ENCODE measurements at places on chromosomes 12 and 14.

DNA sequence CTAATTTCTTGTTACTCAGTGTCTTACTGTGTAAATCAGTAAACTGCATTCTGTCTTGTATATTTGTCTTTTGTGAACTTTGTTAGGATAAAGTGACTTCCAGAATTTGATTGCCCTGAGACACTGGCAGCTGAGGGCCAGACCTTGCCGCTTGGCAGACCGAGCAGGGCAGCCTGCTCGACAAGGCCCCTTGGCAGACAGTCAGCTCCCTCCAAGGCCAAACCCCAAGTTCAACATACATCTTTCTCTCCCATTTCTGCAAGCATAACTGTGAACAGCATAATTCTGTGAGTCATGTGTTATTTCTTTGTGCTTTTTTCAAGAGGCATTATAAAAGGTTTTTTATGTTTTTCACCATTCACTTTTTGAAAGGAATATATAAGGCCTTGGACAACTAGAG is 39.2 kb upstream of the BMAL2 start:
- no peaks in the 10 kb centered on the region for H3K27me3 ChIP-seq
- no peaks in the 10 kb centered on the region for H3K36me3 ChIP-seq
- no peak overlapping the region for H3K4me3 ChIP-seq
- H3K4me1 ChIP-seq: peaks cover 12% of the 10 kb centered on the region

- H3K27ac ChIP-seq: no peak overlapping the region
- H3K4me1 ChIP-seq: no peaks in the 10 kb centered on the region
- no peak for DNase-seq
- no peaks in the 10 kb centered on the region for H3K36me3 ChIP-seq
- no peak overlapping the region for H3K4me3 ChIP-seq
Measured at GRCh38 chr12:52601671-52602070, 408 bp upstream of the KRT72 start.

GRCh38 chr12:27900920-27901879 is 71.3 kb downstream of the PTHLH start:
- H3K4me3 ChIP-seq: no peak overlapping the region
- no peaks in the 10 kb centered on the region for H3K36me3 ChIP-seq
- no peak for DNase-seq

DNA sequence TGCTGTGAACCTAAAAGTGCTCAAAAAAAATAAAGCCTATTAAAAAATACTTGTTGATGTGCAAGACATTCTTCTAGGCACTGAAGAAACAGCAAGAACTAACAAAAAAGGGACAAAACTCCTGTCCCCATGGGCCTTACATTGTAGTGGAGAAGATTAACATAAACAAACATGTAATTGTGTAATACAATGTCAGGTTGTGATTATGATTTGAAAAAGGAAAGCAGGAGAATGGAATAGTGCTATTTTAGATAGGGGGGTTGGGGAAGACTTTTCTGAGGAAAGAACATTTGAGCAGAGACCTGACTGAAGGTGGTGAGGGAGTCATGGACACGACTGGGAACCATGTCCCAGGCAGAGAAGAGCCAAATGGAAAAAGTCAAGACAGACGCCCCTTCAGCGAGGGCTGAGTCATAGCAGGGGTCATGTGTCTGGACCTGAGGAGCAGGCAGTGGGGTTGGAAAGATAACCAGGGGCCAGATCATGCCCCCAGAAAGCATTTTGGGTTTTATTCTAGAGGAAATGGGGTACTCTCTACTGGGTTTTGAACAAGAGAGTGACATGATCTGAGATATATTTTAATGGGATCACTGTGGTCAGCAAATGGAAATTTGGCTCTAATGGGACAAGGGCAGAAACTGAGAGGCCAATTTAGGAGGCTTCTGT is 19.4 kb upstream of the IFNG start:
- no peak for DNase-seq
- no peak overlapping the region for H3K4me3 ChIP-seq
- no peaks in the 10 kb centered on the region for H3K4me1 ChIP-seq
- H3K36me3 ChIP-seq: no peaks in the 10 kb centered on the region

- H3K4me1 ChIP-seq: no peaks in the 10 kb centered on the region
- H3K36me3 ChIP-seq: no peaks in the 10 kb centered on the region
- no peak overlapping the region for H3K4me3 ChIP-seq
- peaks cover 5% of the 10 kb centered on the region for H3K27me3 ChIP-seq
Measured at GRCh38 chr12:5794156-5794555, 150.9 kb downstream of the ANO2 start.

DNA sequence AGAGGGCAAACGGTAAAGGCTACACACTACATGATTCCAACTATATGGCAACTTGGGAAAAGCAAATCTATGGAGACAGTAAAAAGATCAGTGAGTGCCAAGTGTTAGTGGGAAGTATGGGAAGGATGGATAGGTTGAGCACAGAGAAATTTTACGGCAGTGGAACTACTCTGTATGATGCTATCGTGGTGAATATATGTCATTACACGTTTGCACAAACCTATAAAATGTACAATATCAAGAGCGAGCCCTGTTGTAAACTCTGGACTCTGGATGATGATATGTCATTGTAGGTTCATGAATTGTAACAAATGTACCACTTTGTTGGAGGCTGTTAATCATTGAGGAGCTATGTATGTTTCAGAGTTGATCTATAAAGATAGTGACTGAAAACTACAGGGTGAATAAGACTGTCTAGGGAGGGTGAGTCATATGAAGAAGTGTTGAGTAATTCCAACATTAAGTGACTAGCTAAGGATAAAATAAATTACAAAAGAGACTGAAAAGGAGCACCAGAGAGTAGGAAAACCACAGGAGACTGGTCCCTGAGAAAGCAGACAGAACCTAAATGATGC is 349.2 kb upstream of the LMO3 start:
- no peak overlapping the region for H3K27ac ChIP-seq
- no peaks in the 10 kb centered on the region for H3K36me3 ChIP-seq
- peak; percentile 24 for DNase-seq
- H3K4me1 ChIP-seq: no peaks in the 10 kb centered on the region
- no peaks in the 10 kb centered on the region for H3K27me3 ChIP-seq

DNA sequence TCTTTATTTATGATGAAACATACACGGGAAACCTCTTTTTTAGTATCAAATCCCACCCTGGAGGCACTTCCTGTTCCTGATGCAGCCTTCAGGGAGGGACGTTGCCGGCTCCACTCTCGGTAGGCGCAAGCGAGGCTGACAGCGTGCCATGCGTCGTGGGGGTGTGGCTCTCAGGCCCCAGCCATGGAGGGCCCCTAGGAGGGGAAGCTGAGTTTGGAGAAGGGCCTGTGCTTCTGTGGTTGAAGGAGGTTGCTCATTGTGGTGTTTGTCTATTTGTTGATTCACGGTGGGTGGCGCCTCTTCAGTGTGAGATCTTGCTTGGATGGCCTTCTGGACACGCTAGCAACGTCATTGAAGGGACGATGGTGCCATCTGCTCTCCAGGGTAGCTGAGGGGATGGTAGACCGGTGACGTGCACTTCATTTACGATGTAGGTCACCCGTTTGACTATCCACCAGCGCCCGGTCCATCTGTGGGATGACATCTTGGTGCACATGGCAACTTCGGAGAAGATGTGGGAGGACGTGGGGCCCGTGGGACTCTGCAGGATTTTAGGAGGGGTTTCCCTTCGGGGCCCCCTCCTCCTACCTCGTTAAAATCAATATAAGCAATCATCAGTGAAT is 126.3 kb upstream of the RTL1 start:
- H3K4me1 ChIP-seq: no peaks in the 10 kb centered on the region
- no peak overlapping the region for H3K4me3 ChIP-seq
- no peak for DNase-seq
- H3K27ac ChIP-seq: no peak overlapping the region
- H3K36me3 ChIP-seq: no peaks in the 10 kb centered on the region
- no peaks in the 10 kb centered on the region for H3K27me3 ChIP-seq

DNA sequence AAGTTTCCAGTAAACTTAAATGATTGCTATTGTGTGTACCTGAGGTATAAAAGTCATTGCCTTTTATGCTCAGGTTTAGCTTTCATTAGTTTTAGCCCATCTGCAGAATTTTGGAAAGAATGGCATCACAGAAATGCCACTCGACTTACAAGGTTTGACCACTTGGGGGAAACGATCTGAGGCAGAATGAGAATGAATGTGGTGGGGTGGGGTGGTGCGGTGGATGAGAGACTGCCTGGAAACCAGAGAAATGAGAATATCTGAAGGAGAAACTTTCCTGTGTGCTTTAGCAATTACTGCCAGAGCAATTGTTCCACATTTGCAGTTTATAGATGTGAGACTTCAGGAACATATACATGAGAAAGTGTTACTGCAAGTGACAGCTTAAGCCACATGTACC is 225.4 kb upstream of the PDE3A start:
- no peaks in the 10 kb centered on the region for H3K27me3 ChIP-seq
- peaks cover 8% of the 10 kb centered on the region for H3K4me1 ChIP-seq
- peak overlapping the region; percentile 61 for H3K27ac ChIP-seq
- no peak overlapping the region for H3K4me3 ChIP-seq
- DNase-seq: peak; percentile 17

DNA sequence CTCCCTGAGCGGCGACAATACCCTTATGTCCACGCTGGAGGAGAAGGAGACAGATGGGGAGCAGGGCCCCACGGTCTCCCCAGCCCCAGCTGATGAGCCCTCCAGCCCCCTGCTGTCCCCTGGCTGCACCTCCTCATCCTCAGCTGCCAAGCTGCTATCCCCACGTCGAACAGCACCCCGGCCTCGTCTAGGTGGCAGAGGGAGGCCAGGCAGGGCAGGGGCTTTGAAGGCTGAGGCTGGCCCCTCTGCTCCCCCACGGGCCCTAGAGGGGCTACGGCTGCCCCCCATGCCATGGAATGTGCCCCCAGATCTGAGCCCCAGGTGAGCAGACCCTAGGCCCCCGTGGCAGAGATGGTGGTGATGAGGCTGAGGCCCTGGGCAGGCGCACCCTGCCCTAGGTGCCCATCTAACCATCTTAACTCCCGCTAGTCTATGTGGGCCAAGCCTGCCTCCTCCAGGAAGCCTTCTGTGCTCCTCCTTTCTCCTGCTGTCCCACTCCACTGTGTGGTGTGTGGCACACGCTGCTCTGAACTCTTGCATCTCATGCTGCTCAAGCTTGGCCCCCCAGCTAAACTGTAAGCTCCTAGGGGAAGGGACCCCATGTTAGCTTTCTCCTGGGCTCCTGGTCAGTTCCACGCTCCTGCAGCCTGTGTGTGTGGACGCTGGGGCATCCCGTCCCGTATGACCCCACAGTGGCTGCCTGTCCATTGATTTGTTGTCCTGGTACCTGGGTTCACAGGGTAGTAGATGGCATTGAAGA is 12.1 kb downstream of the MCRS1 start:
- no peak for DNase-seq
- no peaks in the 10 kb centered on the region for H3K36me3 ChIP-seq
- H3K27me3 ChIP-seq: no peaks in the 10 kb centered on the region
- H3K4me1 ChIP-seq: no peaks in the 10 kb centered on the region
- H3K4me3 ChIP-seq: no peak overlapping the region

DNA sequence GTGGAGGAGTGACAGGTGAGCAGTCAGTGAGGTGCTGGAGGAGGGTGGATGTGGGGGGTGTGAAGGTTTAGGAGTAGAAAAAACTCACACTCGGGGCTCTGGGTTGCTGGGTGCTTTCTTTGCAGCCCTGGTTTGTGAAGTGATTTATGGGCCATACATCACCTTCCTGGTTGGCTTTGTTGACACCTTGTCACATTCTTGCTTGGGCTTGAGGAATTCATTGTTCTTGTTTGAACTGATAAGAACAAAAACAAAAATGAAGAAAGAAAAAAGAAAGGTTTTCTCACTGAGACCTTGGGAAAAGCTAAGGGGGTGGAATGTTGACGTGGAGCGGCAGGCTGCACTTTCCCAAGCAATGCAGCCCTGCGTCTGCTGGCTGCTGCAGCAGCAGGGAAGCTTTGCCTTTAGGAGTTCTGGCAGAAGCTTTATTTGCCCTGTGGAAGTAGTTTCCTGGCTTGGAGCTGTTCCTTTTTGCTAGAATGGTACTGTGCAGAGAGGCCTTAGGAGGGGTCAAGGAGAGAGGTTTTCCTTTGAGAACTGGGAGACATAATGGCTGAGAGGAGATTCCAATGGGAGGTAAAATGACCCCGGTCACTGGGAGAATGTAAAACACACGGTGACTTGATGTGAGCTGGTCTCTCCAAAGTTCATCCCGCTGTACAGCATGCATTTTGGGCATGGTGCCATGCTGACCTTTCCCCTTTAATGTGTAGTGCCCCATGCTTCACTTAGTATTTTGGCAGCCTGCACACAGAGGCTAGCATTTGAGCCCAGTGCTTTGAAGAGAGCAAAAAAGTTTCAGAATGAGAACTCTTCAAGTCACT is 52.8 kb downstream of the HMGA2 start:
- H3K4me1 ChIP-seq: peaks cover 55% of the 10 kb centered on the region
- no peak for DNase-seq

GRCh38 chr12:120220838-120221575 is 20.1 kb upstream of the RPLP0 start:
- H3K27me3 ChIP-seq: no peaks in the 10 kb centered on the region
- no peak overlapping the region for H3K4me3 ChIP-seq
- peaks cover 23% of the 10 kb centered on the region for H3K4me1 ChIP-seq
- no peak overlapping the region for H3K27ac ChIP-seq

GRCh38 chr12:19430988-19431387 is 8.3 kb upstream of the AEBP2 start:
- H3K36me3 ChIP-seq: no peaks in the 10 kb centered on the region
- H3K27ac ChIP-seq: peak overlapping the region; percentile 50
- no peaks in the 10 kb centered on the region for H3K27me3 ChIP-seq
- peaks cover 4% of the 10 kb centered on the region for H3K4me1 ChIP-seq
- H3K4me3 ChIP-seq: no peak overlapping the region

DNA sequence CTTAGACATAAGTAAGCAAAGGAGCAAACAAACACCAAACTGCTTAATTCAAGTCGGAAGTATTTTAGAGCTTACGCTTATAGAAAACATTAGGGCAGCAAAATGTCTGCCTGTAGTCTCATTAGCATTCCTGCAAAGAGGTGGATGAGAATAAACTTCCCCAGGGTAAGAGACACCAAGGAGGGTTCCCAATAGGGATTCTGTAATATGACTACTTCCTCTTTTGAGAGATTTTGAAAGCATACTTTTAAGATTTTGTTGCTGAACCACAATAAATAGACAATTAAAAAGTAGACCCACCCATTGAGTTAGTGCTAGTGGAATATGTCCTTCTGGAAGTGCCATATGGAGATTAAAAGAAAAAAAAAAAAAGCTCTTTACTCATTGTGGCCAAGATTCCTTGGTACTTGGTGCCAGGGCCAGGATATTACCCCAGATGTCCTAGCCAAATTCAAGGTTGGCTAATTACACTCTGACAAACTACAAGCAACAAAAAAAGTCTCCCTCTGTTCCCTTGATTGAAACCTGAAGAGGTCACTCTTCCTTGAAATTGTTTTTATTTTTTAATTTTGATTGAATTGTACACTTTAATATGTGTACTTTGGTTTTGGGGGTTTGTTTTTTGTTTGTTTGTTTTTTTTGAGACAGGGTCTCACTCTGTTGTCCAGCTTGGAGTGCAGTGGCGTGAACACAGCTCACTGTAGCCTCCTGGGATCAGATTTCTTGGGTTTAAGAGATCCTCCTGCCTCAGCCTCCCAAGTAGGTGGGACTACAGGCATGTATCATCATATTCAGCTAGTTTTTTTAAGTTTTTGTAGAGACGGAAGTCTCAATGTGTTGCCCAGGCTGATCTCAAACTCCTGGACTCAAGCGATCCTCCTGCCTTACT is 8.7 kb downstream of the CLIP1 start:
- H3K4me3 ChIP-seq: no peak overlapping the region
- no peak for DNase-seq
- H3K36me3 ChIP-seq: no peaks in the 10 kb centered on the region
- peak overlapping the region; percentile 25 for H3K27ac ChIP-seq
- H3K27me3 ChIP-seq: no peaks in the 10 kb centered on the region

GRCh38 chr14:77260631-77261030 is 10.4 kb downstream of the NGB start:
- no peaks in the 10 kb centered on the region for H3K4me1 ChIP-seq
- H3K27me3 ChIP-seq: no peaks in the 10 kb centered on the region
- H3K27ac ChIP-seq: no peak overlapping the region
- H3K4me3 ChIP-seq: no peak overlapping the region
- H3K36me3 ChIP-seq: no peaks in the 10 kb centered on the region
